ENCODE measurements at places on chromosomes 3 and 15. TPM values are rescaled to one million over a fixed set of nuclear protein-coding genes. Genes with fewer than 3 reads are reported as not detected.

GRCh38 chr3:175965036-175965435 lies 1105.9 kb downstream of the NAALADL2 start:
- no peak for DNase-seq

- DNase-seq = no peak
Observed at GRCh38 chr3:12471241-12471640, 13.0 kb upstream of the TSEN2 start.

DNA sequence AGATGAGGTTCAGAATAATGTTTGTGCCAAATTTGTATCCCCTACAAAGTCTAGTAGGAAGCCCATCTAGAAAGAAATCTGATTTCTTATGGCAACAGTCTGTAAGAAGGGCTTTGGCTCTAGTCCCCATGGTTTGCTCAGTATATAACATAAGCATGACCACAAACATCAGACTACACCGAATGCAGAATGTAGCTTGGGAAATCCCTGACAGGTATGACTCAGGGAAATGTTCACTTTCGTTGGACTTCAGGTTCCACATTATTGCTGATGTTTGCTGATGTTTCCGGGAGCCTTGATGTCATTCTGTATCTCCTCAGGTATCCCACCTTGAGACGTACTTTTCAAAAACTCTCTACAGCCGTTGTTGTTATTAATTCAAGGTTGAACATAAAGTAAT lies 304.4 kb upstream of the TGFBR2 start:
- DNase-seq = no peak

- DNase-seq = peak; percentile 27
Observed at GRCh38 chr3:182385356-182385755, 407.9 kb upstream of the ATP11B start.

- DNase-seq = no peak
Observed at GRCh38 chr15:83854321-83854720, 200.4 kb downstream of the ADAMTSL3 start.

GRCh38 chr15:91227117-91227516 lies 127.1 kb downstream of the SV2B start:
- no peak for DNase-seq

SMCO1 gene
- total RNA-seq = not detected
